ENCODE measurements at places on chromosomes 7 and 10.

- DNase-seq, result no peak
Measured at GRCh38 chr7:157690833-157691585, 354.2 kb downstream of the DNAJB6 start.

DNA sequence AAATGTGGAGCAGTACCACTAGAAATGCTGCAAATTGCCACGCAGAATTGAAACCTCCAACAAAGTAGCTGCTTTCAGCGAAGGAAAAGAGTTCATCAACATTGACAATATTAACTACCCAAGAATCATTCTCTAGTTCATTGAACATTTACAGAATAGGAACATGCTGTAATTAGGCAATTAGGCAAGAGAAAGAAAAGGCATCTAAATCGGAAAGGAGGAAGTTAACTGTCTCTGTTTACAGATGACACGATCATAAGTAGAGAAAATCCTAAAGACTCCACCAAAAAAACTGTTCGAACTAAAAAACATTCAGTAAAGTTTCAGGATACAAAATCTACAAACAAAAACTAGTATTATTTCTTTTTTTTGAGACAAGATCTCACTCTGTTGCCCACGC lies 8.9 kb upstream of the PKD1L1 start:
- no peak for DNase-seq

GRCh38 chr7:22872096-22872807 lies 49.6 kb upstream of the TOMM7 start:
- no peak for DNase-seq

GRCh38 chr10:1015688-1016087 lies 10.0 kb downstream of the IDI2 start:
- DNase-seq, result no peak

- no peak for DNase-seq
Measured at GRCh38 chr7:117572856-117573620, 93.2 kb downstream of the CFTR start.

DNA sequence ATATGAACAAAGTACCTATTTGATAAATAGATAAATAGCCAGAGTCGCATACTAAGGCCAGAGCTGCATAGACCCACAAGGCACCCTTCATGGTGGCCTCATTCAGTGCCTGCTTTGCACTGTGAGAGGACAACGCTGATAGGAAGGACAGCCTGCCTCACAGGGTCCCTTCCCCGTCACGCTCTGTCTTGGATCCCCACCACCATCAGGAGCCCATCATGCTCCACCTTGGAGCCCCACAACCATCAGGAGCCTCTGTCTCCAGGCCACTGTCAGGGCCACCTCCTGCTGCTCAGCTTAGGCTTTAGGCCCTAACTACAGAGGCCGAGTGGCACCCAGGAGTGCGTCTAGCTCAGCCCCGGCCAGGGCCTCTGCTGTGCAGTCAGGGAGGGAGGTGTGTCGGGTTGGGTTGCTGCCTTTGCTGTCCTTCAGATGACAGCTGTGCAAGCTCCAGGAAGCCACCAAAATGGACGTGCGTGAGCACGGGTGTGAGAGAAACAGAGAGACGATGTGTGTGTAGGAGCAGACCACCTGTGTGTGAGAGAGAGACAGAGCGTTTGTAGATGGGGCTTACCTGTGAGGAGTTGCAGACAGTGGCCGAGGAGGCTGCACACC lies 516.9 kb downstream of the GLRX3 start:
- DNase-seq, result no peak

- no peak for DNase-seq
Measured at GRCh38 chr7:159119851-159120539, 24.7 kb downstream of the VIPR2 start.

DNA sequence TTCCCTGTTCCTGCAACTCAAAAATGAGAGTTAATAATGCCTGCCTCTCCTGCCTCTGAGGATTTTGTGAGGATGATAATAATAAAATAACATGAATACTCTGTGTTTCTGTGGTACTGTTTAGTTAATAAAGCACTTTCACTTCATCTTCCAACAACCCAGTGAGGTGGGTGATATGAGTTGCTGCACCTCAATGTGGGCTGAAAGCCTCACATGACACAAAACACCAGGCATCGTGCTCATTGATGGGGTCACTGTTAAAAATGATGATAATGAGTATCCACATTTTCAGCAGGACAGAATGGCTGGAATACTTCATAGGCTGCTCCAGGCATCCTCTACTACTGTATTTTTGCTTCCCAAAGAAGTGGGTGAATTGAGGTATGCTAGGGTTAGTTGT lies 222.8 kb upstream of the NRP1 start:
- no peak for DNase-seq

- DNase-seq, result no peak
Measured at GRCh38 chr10:74163319-74164068, 12.5 kb downstream of the ADK start.

- DNase-seq, result no peak
Measured at GRCh38 chr7:49346195-49346899, 422.0 kb downstream of the CDC14C start.

DNA sequence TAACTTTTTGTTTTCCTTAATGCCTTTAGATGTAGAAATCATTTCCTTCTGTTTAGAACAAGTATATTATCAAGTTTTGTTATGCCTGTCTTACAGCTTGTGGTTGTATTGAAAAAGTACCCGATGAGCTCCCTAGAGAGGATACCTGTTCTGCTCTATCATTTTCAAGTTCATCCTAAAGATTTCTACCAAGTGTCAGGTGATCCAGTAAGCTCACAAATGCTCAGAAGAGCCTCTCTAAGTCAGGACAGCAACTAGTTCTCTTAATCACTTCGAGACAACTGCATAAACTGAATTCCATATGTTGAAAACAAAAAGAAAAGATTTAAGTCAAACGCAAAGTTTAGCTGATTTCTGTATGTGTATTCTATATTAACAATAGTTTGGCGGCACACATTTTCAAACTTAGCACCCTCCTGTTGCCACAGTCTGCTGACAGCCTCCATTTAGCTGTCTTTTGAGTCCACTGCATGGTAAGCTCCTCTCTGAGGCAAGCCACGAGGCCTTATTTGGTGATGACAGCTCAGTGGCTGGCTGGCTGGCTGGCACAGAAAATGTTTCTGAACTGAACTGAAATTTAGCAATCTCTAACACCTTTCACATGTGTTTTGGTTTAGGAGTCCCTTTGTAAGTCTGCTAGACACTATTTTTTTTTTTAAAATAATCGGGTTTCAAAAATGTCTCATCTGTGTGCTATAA lies 59.4 kb downstream of the SEMA3C start:
- DNase-seq, result no peak

- DNase-seq, result no peak
Measured at GRCh38 chr7:134777908-134778580, 1.4 kb upstream of the CALD1 start.

- no peak for DNase-seq
Measured at GRCh38 chr10:116270126-116270770, 2.8 kb downstream of the GFRA1 start.

GRCh38 chr10:47033081-47033480 lies 121.9 kb downstream of the PTPN20 start:
- no peak for DNase-seq

GRCh38 chr10:78804411-78805032 lies 264.2 kb upstream of the ZMIZ1 start:
- DNase-seq, result no peak

DNA sequence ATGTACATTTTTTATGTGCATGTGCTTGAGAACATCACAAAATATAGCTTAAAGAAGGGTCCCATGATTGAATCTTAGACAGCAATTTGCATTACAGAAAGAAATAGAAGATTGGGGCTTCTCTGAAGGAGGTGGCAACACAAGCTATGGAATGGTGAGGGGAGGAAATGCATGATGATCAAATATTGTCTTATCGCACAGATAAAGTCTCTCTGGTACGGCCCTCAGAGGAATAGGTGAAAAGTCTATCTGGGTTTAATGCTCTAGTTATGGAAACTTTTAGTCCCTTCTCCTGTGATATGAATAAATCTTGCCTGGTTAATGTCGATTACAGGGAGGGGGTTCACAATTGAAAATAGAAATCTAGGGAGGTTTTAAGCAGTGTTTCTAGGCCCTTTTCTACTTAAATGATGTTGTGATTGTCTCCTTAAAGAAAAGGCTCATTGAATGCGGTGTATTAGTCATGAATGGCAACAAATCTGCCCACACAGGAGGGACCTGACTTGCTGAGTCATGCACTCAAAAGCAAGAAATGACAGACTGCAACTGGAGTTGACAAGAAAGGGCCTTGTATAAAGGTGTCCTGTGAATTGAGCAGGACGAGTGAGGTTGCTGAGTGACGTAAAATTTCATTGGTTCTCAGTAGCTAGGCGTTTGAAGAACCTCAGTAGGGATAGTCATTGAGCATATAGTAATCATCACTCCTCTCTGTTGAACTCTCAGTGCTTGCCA lies 133.4 kb upstream of the CSTF2T start:
- no peak for DNase-seq

Data from activated T-cell treated with anti-CD3 and anti-CD28 coated beads for 24 hours (primary cell).